ENCODE measurements at places on chromosomes 7 and 10.

- DNase-seq: no peak
Measured at GRCh38 chr10:24303522-24304310, 94.8 kb downstream of the KIAA1217 start.

- no peak for DNase-seq
Measured at GRCh38 chr7:141410353-141411000, 140.7 kb upstream of the AGK start.

DNA sequence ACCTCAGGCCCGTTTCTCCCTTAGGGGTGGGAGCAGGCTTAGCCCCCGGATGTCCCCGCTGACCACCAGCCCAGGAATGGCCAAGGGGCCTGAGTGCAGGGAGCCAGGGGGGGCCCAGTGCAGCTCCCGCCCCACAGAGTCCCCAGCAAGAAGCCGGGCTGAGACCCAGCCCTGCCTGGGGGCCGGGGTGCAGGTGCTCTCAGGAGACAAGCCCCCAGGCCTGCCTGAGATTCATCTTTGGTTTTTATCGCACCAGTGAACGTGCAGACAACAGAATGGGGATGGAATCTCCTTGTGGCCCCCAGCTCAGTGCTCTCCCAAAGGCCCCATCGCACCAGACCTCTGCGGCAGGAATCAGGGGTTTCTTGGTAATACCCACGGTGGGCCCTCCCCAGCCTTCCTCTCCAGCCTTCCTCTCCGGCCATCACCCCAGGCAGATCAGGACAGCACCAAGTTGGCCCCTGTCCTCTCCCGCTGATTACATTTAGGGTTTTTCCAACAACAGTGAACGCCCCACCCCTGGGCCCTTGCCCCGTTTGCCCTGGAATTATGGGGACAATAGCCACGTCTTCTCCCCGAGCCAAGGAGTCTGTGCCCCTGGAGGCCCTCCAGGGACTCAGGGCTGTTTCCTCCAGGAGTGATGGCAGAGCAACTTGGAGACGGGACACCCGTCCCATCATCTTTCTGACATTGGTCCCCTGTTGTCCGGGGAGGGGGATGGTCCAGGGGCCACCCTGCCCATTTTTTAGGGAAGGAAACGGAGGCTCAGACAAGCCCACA lies 22.4 kb downstream of the ADAP1 start:
- DNase-seq: no peak

- no peak for DNase-seq
Measured at GRCh38 chr10:3791974-3792633, 7.1 kb upstream of the KLF6 start.

- DNase-seq: peak; percentile 76
Measured at GRCh38 chr7:42883950-42884349, 27.9 kb downstream of the C7orf25 start.

DNA sequence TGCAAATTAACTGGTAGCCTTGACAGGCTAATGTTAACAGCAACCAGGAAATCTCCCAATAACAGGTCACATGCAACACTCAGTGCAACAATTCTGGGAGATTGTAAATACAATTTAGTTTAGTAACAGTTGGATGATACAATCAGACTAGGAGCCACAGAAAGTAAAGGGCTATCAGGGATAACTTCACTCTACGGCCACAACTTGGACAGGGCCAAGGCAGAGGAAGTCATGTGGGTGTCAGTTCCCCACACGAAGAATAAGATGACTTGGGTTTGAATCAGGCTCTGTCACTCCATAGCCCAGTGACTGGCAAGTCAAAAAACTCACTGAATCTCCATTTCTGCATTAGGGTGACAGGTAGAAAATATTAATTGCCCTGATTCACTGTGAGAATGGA lies 217.3 kb upstream of the CCDC6 start:
- DNase-seq: no peak

GRCh38 chr10:122875843-122876466 lies 3.4 kb downstream of the FAM24B start:
- no peak for DNase-seq

GRCh38 chr10:5643346-5644067 lies 22.9 kb downstream of the ASB13 start:
- DNase-seq: no peak

DNA sequence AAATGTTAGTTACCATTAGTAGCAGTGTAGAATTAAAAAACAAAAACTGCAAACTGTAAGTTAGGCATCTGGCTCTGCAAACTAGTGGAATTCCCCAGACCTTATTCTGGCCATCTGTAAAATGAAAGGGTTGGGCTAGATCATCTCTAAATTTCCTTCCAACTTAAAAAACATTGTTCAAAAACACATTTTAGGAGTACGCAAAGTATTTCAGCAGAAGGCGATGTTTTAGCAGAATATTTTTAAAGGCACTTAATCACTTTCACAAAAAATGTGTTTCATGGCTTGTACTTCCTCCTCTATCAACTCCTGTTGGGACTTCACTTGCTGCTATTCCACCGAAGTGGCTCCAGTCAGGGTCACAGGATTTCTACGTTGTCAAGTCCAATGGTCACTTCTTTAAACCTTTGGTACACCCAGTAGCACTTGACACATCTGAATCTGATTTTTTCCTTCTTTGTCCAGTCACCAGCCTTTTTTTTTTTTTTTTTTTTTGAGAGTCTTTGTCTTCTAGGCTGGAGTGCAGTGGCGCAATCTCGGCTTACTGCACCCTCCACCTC lies 169.0 kb downstream of the AHR start:
- DNase-seq: no peak

- DNase-seq: peak; percentile 96
Measured at GRCh38 chr7:134891262-134891695, 95.0 kb upstream of the AGBL3 start.

GRCh38 chr7:4195660-4196059 lies 486.4 kb upstream of the FOXK1 start:
- no peak for DNase-seq

DNA sequence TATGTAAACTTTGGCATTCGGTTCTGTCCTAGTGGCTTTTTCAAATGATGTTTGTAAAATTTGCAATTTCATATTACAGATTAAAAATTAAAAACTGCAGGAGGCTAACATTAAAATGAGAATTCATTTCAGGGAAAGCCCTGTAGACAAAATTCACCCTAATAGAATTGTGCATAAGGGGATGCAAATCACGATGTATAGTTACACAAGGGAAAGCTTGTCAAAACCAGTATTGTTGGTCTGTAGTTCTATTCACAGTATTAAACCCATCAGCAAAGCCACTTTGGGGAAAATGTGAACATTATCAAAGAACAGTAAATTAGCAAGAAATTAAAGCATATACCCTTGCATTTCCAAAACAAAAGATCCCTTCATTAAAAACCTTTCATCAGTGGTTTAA lies 39.9 kb upstream of the MKI67 start:
- no peak for DNase-seq

DNA sequence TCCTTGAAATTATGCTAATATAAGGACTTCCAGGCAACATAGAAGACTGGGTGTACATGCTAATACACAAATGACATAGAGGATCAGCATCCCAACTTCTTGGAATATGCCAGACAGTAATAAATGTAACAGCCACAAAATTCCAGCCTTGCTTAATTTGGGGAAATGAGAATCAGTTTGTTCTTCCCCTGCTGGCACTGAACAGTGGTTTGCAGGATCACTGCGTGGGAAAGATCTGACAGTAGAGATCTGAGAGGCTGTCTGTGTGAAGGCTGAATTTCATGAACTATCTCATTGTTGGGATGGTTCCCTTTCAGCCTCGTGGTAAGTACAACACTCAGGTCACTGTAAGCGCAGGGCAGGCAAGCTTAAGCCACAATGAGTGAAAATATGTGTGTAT lies 1078.0 kb downstream of the LRMDA start:
- no peak for DNase-seq

- DNase-seq: no peak
Measured at GRCh38 chr10:87723500-87723899, 63.8 kb downstream of the PAPSS2 start.

DNA sequence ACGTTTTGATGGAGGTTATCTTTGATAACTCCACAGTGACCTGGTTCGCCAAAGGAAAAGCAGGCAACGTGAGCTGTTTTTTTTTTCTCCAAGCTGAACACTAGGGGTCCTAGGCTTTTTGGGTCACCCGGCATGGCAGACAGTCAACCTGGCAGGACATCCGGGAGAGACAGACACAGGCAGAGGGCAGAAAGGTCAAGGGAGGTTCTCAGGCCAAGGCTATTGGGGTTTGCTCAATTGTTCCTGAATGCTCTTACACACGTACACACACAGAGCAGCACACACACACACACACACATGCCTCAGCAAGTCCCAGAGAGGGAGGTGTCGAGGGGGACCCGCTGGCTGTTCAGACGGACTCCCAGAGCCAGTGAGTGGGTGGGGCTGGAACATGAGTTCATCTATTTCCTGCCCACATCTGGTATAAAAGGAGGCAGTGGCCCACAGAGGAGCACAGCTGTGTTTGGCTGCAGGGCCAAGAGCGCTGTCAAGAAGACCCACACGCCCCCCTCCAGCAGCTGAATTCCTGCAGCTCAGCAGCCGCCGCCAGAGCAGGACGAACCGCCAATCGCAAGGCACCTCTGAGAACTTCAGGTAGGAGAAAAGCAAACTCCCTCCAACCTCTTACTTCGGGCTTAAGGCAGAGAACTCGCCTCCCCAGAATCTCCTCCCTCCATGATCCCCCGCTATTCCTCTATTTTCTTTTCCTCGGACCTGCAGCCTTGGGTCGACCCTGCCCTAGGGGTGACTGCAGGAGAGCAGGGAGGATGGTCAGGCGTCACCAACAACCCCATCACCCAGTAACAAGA lies at the start of gene SERPINE1:
TSS of gene SERPINE1 (plus strand) at position 454 of the 809 bp plus-strand sequence. CDS start 1,290 bp downstream, outside the sequence.
- DNase-seq: peak; percentile 25

- DNase-seq: no peak
Measured at GRCh38 chr7:46781901-46782439, 799.9 kb downstream of the TNS3 start.

- DNase-seq: no peak
Measured at GRCh38 chr7:117908031-117908795, 35.0 kb upstream of the CTTNBP2 start.

- peak; percentile 39 for DNase-seq
Measured at GRCh38 chr7:157397731-157398691, 61.2 kb downstream of the DNAJB6 start.

- no peak for DNase-seq
Measured at GRCh38 chr10:101238732-101239105, 9.5 kb upstream of the LBX1 start.

GRCh38 chr7:32943252-32944030 lies 13.8 kb upstream of the FKBP9 start:
- no peak for DNase-seq

GRCh38 chr10:31635415-31636065 lies 293.1 kb downstream of the ARHGAP12 start:
- DNase-seq: no peak

GRCh38 chr10:89329151-89329550 lies 1.4 kb downstream of the IFIT3 start:
- no peak for DNase-seq

DNA sequence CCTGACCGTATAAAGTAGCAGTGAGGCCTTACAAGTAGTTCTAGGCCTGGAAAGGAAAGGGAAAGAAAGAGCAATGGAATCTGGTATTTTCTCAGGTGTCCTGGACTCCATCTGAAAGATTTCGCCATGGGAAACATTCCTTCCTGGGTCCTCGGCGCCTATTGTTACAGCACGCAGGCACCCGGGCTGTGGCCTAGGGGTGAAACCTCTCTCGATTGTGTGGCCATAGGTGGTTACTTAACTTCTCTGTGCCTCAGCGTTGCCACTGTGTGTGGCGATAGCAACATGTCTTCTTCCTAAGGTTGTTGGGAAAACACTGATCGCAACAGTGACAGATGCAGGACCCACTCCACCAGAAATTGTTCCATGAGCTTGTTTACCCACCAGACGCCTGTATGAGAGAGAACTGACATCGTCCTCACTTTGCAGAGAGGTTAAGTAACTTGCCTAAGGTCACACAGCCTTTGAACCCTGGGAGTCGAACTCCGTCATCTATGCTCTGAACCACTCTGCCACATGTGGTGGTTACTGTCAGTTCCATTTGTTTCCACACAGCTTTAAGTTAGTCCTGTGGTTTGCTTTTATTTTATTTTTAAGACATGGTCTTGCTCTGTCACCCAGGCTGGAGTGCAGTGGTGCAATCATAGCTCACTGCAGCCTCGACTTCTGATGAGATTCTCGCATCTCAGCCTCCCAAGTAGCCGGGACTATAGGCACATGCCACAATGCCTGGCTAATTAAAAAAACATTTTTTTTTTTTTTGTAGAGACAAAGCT lies 73.4 kb downstream of the LHPP start:
- no peak for DNase-seq
